ENCODE measurements at places on chromosomes 6 and 20. TPM values are rescaled to one million over a fixed set of nuclear protein-coding genes. Genes with fewer than 3 reads are reported as not detected.

The SASH1 gene
- 41.7 TPM for total RNA-seq

The BPIFB2 gene
- not detected for total RNA-seq

The BTN1A1 gene
- 1.6 TPM for total RNA-seq

The ANKRD66 gene
- total RNA-seq = not detected

The LHFPL5 gene
- total RNA-seq = not detected

The GPR63 gene
- total RNA-seq = 3.0 TPM

The LGSN gene
- total RNA-seq = not detected

The KCNK16 gene
- total RNA-seq = 35.2 TPM

The EXOC2 gene
- total RNA-seq = 24.4 TPM

The ENPP4 gene
- 11.5 TPM for total RNA-seq

- no peak for DNase-seq
Measured at GRCh38 chr6:18183766-18184165, 28.5 kb downstream of the KDM1B start.

GRCh38 chr6:113353392-113353791 lies 503.8 kb upstream of the MARCKS start:
- DNase-seq = no peak

DNA sequence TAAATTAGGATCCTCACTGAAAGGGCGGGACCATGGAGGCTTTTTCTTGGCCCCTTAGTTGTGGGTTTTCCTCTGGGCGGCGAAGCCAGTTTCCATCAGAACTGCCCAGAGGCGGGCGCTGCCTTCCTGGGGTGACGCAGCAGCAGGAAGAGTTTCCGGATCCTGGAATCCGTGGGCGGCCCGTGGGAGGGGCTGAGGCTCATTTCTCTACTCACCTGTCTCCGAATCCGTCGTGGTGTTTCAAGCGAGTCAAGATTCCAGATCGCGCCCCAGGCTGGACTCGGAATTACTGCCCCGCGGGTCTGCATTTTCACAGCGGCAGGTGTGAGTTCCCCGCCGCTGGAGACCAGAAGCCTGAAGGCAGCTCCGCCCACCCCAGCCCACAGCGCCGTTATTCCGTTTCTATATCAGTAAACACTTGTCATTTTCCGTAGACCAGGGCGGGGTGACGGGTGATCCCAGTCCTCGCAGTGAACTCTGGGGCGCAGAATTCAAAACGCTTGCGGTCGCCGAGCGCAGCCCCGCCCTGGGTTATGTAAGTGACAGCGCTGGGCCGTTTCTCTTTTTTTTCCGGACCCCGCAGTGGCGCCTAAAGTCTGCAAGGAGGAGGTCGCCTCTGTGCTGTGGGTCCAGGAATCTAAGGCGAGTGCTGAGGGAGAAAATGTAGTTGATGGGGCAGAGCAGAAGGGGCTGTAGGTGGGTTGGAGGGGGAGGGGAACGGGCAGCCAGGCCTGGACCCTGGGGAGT lies 27.2 kb upstream of the POU5F1 start:
- peak; percentile 48 for DNase-seq

DNA sequence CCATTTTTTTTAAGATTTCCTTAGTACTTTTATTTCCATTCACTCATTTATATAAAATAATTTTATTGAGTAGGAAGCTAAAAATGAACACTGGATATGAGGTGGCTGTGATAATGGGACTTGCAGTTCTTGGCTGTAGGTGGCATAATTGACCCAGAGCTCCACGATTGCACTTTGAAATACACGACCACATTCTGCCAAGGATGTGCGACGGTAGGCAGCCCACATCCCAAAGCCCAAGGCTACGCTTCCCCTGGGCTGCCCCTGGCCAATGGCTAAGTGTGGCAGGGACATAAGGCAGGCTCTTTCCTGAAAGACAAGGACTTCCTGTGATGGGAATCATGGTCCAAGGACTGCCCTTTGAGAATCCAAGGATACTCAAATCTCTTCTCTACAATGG lies 43.7 kb upstream of the ADTRP start:
- DNase-seq = no peak

DNA sequence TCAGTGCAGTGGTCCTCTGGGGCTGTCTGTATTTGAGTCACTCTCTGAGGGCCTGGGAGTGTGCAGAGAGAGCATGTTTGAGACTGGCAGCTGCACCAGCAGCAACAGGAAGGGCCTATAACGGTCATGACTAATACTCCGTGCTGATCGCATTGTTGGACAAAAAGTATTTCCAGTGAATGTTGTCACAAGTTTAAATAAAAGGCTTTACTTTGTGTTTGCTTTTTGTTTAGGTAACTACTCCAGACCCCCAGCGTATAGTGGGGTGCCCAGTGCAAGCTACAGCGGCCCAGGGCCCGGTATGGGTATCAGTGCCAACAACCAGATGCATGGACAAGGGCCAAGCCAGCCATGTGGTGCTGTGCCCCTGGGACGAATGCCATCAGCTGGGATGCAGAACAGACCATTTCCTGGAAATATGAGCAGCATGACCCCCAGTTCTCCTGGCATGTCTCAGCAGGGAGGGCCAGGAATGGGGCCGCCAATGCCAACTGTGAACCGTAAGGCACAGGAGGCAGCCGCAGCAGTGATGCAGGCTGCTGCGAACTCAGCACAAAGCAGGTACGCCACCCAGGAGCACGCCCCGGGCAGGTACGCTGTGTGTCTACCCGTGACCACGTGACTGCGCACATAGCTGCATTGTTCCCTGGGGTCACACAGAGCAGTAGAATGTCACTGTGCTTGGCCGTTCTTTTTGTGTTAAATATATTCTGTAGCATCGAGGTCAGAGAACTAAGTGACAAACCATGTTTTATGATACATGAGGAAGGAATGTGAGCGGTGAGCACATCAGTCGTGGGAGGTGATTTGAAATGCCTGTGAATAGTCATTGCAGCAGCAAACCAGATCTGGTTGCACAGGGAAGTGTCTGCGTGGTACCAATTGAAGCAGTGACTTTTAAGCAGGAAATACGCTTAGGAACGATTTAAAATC lies 174.7 kb downstream of the TMEM242 start:
- no peak for DNase-seq

GRCh38 chr20:43726811-43727338 lies at the start of gene GTSF1L:
Gene GTSF1L, minus strand, starts transcription at chr20:43727002. Its CDS starts 308 bp downstream, at chr20:43726694.
- no peak for DNase-seq

DNA sequence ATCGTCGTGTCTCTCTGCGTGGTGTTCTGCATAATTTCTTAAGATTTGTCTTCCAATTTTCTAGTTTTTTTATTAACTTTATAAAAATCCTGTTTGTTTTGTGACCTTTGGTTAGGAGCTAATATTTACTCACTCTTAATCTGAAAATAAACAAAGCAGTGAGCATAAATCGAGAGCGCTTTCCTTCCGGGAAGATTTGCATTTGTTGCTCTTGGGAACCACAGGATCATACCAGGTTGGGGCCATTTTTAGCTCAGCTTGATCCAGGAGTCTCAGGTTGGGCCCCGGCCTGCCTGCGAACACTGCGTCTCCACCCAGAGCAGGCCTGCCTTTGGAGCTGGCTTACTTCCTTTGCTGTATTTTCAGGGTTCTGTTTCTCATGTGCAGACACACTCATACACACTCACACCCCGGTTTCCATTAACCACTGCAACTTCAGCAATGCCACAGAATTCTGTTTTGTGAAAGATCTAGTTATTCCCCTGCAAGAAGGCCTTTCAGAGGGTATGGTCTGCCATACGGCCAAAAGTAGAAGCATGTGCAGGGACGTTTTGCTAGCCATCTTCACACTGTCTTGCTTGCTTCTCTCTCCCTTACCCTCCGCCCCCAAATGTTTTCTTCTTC lies 17.3 kb downstream of the BPHL start:
- DNase-seq = no peak

DNA sequence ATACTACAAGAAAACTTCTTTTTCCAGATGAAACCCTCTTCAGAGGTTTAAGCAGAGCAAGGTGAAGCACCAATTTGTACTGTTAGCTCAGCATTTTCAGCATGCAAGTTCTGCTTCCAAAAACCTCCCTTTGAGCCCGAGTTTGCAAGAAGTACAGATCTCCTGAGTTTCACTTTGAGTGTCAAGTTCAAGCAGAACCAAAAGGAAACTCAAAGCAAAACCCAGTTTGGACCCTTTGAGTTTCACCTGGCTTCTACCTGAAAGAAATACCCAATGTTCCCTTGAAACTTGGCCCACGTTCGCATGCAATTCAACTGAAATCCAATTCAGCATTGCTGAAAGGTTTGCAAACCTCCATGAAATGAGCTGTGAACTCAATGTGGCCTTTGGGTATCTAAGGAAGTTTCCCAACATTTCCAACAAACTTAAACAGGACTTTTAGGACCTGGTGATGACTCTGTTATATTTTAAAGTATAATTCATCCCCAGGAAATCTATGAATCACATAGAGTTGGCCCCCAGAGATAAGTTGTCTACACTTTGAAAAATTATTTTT lies 62.9 kb upstream of the HBS1L start:
- no peak for DNase-seq

DNA sequence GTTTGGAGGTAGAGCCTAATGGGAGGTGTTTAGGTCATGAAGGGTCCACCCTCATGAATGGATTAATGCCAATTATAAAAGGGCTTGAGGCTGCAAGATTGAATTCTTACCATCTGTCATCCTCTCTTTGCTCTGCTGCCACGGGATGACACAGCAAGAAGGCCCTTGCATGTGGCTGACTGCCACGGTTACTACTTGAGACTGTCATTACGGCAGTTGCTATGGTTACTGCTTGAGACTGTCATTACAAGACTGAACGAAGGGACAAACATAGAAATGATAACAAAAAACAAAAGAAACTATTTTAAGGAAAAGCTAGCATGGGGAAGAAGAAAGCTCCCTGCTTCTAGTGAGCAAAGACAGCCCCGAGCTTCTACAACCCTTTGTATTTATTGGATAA lies 715.0 kb downstream of the TFAP2A start:
- DNase-seq = no peak

- peak; percentile 28 for DNase-seq
Measured at GRCh38 chr6:45922728-45923351, 92.8 kb downstream of the CLIC5 start.

DNA sequence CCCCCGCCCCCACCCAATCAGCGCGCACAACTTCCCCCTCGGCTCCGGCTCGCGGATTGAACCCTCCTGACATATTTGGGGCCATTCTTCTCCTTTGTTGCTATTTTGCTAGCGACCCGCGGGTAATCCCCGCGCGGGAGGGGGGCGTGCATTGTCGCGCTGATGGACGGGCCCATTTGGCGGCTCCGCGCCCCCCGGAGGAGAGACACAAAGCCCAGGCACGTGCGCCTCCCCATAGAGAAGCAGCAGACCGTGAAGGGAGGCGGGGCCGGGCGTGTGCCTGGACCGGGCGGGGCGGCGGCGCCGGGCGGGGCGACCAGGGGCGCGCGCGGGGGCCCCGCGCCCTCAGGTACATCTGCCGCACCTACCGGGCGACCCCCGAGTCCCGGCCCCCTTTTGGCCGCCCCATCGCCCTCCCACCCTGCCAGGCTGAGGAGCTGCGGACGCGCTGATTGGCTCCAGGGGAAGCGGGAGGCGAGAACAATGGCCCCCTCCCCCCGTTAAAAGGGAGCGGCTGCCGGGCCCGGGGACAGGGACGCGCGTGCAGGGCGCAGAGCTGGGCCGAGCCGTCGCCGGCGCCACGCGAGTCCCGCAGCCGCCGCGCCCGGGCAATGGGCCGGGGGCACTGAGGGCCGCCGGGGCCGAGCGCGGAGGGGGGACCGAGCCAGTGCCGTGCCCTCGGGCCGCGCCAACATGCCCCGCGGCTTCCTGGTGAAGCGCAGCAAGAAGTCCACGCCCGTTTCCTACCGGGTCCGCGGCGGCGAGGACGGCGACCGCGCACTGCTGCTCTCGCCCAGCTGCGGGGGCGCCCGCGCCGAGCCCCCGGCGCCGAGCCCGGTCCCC lies at the start of gene INSM1:
INSM1 (plus strand) TSS at position 530 of the 843 bp plus-strand sequence; CDS start at position 694, 164 bp downstream.
- peak; percentile 25 for DNase-seq

GRCh38 chr6:55777469-55777868 lies 97.9 kb downstream of the BMP5 start:
- no peak for DNase-seq

DNA sequence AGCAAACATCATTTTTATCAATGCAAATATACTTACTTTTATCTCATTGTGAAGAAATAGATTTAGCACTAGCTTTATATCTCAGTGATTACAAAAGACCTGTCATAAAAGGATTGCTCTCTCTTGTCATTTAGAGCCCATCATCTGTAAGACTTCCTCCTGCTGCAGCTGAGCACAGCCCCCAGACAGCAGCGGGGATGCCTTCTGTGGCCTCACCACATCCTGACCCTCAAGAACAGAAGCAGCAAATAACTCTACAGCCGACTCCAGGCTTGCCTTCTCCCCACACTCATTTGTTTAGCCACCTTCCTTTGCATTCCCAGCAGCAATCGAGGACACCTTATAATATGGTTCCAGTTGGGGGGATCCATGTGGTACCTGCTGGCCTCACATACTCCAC lies 127.0 kb upstream of the EDN1 start:
- DNase-seq = no peak

- no peak for DNase-seq
Measured at GRCh38 chr6:166988674-166989201, 10.5 kb upstream of the CEP43 start.

GRCh38 chr6:163659803-163660202 lies 245.3 kb downstream of the QKI start:
- no peak for DNase-seq

DNA sequence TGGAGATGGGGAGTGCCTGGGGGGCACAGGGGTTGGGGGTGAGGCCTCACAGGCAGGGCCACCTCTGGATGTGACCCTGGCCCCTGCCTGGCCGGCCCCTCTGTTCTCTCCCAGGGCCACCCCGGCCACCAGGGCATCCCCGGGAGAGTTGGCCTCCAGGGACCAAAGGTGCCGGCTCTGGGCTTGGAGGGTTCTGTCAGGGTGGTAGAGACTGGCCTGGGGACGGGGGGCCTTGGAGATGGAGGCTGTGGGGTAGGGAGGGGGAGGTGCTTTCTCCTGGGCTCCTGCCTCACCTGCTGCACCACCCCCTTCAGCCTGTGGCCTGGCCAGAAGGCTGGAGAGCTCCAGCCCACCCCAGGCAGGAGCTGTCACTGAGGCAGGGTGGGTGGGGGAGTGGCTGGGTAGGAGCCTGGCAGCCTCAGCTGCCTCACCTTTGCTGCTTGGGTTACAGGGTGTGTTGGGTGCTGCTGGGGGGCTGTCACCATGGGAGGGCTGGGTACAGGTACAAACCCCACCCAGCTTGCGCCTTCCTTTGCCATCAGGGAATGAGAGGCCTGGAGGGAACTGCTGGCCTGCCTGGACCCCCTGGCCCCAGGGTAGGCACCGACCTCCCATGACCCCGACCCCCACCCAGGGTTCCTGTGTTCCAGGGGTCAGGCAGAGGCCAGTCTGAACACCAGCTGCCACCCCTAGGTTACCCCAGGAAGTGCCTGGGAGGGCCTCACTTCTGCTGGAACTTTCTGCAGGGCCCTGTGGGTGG lies 32.7 kb downstream of the COL20A1 start:
- no peak for DNase-seq
